Naive thymus-derived CD4-positive, alpha-beta T cell (primary cell): ENCODE measurements at places on chromosomes 1 and 21. TPM values are rescaled to one million over a fixed set of nuclear protein-coding genes. Genes with fewer than 3 reads are reported as not detected.

Gene PGLYRP3
- polyA plus RNA-seq, result not detected

Gene CPT2
- 23.2 TPM for polyA plus RNA-seq

Gene KCNT2
- polyA plus RNA-seq, result not detected

Gene CAPZA1
- 114 TPM for polyA plus RNA-seq

Gene KIAA0040
- polyA plus RNA-seq, result 33.0 TPM

DNA sequence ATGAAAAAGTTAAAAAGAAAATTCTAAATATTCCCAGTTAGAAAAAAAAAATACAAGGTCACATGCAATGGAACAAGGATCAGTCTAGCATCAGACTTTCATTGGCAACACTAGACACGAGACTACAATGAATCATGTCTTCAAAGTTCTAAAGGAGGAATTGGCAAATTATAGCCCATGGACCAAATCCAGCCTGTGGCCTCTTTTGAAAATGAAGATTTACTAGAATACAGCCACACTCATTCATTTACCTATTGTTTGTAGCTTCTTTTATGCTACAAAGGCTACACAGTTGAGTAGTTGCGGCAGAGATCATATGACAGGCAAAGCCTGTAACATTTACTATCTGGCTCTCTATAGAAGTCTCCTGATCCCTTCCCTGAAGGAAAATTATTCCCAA is 71.4 kb downstream of the MRPL39 start:
- no peak for DNase-seq

DNA sequence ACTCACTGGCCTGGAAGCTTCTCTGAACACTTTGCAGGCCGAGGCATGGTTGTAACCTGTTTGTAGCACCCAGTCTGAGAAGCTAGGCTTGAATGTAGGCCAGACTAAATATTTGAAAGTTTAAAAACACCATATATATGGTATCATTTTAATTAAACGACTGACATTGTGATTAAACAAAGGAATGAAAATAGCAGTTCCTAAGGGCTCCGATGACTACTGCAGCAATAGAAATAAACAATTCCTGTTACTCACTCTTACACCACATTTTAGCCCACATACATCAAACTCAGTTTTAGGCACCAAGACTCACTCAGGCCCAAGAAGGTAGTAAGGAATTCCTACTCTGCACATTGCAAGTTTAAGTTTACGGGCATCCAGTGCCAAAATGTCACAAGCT is 281.2 kb downstream of the AKT3 start:
- no peak for DNase-seq

GRCh38 chr1:1171161-1171545 is 2.5 kb upstream of the TTLL10 start:
- no peak for DNase-seq

DNA sequence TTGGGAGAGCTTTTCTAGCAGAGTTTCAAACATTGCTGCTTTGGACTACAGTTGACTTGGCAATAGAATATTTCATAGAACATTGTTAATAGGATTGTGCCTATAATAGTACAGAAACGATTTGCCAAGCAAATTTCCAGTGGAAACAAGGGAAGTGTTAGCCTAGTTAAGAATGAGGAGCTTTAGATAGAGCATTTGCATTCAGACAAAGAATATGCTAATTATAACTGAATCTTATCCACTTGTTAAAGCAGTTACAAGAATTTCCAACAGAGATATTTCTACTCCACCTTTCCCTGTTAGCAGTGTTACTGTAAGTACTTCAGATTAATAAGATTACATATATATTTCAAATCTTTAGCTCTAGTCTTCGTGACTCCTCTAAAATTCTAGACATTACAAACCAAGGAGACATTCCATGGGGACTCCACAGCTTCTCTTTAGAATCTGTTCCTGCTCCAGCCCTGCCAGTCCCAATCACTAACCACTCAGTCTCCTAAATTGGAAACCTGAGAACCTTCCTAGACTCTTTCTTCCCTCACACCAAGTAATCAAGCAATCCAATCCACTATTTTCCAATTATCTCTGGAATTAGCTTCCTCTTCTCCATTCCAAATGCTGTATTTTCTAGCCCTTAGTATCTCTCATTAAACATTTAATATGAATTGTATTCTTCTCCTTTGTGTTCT is 141.8 kb upstream of the PBX1 start:
- DNase-seq, result no peak

- no peak for DNase-seq
These were observed 20.1 kb upstream of the PIGK start for GRCh38 chr1:77239311-77239710.

DNA sequence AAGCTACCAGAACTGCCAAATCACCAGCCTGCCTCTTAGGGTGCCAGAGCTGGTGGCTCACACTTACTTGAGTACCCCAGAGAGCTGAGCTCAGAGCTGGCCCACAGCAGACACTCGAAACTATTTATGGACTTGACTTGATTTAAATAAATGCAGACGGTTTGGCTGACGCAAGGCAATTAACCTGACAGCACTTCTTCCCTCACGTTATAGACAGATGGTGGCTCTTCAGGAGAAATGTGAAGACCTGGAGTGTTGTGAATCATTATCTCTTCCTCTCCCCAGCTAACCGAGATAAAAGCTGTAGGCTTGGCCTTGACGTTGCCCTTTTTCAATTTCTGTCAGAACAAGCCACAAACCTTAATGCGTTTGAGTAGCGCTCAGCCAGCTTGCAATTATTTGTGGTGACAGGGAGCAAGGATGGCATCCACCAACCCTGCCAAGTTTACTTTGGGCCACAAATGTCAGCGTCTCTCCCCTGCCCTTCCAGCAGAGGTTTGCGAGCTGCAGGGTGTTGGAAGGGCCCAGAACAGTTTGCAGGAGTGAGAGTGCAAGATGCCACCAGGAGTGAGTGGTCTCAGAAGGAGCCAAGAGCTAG is 34.0 kb upstream of the BCAR3 start:
- DNase-seq, result no peak

DNA sequence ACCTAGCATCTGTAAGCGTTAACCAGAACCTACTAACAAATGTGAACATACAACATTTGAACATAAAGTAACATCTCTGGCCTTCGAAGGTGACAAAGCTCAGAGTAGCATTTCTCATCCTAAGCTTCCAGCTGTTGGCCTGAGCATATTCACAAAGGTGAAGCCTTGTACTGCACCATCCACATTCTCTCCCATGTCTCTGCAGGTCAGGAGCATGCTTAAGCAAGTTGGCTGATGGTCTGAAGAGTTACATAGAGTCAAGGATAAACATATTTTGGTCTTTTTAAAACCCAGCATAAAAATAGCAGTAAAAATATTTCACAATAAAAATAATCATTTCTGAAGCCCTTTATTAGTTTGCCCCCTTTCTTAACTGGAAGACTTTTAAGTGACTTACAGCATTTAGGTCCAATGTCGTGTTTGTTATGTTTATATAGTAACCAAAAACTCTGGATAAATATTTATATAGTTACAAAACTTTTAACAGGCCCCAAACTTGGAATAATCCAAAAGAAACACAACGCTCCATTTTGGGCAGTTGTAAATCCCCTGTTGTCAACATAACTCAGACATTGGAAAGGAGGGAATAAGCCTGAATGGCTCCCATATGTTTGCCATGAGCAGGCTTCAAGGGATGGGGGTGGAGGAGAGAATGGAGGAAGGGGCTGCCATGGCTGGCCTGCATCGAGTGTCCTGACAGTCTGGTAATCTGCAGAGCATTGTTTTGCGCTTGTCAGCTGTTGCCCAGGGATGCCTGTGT is 42.8 kb upstream of the ENAH start:
- no peak for DNase-seq

GRCh38 chr1:67031121-67031858 is 22.7 kb downstream of the SLC35D1 start:
- no peak for DNase-seq

- no peak for DNase-seq
These were observed 37.6 kb downstream of the ELF3 start for GRCh38 chr1:202047977-202048376.

DNA sequence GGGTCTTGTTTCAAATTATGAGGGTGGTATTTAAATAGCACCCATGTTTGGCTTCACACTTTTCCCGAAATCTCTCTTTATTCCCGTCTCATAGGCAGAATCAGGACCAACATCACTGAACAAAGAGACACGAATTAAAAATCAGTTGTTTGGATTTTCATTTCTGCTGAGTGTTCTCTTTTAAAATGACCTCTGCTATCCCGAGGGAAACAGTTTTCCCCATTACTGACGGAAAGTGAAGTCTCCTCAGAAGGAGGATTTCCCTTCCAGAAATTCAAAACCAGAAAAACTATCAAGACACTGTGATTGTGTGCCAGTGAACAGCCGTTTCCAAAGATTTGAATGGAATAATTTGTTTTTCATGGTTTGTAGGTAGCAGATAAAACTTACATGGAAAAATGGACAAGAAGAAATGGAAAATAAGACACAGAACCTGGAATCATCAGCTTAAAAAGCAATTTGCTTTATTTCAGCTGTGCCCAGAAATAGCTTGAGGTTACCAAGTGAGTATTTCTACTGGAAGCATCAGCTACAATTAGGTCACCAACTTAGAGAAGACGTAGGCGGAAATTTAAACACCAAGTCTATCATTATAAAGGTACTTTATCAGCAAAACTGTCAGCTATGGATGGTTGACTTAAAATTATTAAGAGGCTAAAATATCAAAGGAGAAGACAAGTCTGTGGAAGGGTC is 68.5 kb downstream of the RUNX1 start:
- DNase-seq, result no peak

DNA sequence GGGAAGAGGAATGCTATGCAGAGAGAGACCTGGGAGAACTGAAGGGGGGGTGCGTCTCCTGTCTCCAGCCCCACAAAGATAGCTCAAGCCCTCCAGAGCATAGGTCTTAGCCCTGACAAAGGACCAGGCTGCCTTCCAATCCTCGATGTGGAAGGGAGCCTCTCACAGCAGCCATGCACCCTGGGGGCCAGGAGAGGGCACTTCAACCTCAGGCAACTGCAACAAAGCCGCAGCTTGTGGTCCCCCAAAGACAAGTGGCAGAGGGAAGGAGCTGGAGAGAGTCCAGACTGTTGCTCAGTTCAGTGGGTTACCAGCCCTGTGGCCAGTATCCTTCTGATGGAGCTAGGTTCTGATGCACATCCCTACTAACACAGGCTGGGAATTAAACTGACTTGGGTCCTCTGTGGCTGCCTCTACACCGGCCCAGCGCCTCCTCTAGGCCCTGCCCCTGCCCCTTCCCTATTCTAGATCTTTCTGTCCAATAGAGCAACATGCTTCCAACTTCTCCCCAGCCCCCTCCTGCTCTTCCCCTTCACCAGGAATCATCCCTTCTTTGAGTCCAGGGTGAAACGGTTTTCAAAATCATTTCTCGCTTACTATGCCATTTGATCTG is 100.7 kb upstream of the SPATA6 start:
- DNase-seq, result no peak

GRCh38 chr1:17866740-17867029 is 111.6 kb downstream of the ACTL8 start:
- no peak for DNase-seq

DNA sequence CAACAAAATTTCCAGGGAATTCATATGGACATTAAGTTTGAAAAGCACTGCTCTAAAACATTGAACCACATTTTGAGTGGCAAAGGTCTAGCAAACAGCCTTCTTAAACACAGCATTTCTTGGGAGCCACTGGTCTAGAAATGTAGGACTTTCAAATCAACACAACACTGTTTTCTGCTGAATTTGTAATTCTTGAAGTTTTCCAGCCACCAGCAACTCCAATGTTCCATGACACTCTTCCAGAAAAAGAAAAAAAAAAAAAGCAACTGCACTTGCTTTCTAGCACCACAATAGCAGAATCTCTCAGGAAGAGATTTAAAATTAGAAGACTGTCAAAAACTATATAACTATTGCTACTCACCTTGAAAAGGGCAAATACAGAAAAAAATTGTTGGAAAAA is 4.5 kb downstream of the SYDE2 start:
- DNase-seq, result no peak

GRCh38 chr21:41854426-41854995 is 24.6 kb downstream of the PRDM15 start:
- no peak for DNase-seq

GRCh38 chr1:10950316-10951172 is 61.9 kb upstream of the TARDBP start:
- no peak for DNase-seq

DNA sequence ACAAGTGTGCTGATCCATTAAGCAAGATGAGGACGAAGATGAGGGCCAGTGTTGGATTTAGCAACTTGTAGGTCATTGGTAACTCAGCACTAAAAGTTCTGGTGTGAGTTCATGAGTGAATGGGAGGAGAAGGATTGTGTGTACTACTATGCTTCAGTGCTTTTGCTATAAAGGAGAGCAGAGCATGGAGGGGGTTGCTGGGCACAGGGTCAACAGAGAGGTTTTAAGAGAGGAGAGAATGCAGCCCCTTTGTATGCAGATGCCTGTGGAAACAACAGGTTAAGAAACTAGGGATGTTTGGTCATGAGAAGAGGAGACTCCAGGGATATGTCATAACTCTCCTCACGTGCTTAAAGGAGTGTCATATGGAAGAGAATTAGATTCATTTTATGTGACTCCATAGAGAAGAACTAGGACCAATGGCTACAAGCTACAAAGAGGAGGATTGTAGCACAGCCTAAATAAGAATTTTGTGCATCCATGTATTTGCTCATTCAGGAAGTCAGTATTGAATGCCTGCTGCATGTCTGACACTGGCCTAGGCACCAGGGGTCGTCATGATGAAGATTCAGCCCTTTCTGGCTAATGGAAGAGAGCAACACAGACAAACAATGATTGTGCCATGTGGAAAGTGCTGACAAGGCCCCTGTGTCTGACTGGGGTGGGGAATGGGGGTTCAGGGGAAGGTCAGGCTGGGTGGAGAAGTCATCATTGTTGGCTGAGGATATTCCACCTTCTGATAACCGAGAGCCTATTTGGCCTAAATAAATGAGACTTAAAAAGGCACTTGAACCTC is 53.5 kb downstream of the KIRREL1 start:
- no peak for DNase-seq

DNA sequence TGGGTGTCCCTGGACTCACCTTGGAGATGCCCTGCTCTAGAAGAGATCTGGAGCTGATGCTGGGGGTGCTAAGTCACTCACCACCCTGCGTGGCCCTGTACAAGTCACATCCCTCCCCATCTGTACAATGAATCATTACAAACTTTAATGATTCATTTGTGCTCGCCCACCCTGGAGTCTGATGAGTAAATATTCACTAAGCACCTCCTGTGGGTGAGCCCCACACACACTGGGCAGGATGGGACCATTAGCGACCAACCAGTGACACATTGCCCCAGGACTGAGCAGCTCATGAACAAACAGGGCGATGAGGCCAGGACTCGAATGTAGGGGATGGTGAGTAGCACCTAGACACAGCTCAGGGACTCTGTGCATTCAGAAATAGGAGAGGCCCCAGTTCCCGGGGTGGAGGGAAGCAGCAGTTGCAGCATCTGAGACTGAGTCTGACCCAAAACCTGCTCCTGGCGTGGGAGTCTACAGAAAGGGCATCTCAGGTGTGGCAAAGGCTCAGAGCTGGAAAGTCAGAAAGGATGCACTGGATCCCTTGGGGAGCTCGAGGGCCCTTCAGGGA is 18.1 kb upstream of the PDZK1IP1 start:
- no peak for DNase-seq

DNA sequence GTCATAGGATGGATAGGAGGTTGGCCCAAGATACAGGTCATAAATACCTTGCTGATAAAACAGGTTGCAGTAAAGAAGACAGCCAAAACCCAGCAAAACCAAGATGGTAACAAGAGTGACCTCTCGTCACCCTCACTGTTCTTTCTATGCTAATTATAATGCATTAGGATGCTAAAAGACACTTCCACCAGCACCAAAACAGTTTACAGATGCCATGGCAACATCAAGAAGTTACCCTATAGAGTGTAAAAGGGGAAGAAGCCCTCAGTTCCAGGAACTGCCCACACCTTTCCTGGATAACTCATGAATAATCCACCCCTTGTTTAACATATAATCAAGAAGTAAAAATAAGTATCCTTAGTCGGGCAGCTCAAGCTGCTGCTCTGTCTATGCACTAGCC is 671.9 kb downstream of the PTPRC start:
- no peak for DNase-seq
